T-helper 1 cell (primary cell): ENCODE measurements at places on chromosomes 6 and 20.

GRCh38 chr6:43771210-43771857, 1.3 kb downstream of the VEGFA start:
- DNase-seq = peak; percentile 40

DNA sequence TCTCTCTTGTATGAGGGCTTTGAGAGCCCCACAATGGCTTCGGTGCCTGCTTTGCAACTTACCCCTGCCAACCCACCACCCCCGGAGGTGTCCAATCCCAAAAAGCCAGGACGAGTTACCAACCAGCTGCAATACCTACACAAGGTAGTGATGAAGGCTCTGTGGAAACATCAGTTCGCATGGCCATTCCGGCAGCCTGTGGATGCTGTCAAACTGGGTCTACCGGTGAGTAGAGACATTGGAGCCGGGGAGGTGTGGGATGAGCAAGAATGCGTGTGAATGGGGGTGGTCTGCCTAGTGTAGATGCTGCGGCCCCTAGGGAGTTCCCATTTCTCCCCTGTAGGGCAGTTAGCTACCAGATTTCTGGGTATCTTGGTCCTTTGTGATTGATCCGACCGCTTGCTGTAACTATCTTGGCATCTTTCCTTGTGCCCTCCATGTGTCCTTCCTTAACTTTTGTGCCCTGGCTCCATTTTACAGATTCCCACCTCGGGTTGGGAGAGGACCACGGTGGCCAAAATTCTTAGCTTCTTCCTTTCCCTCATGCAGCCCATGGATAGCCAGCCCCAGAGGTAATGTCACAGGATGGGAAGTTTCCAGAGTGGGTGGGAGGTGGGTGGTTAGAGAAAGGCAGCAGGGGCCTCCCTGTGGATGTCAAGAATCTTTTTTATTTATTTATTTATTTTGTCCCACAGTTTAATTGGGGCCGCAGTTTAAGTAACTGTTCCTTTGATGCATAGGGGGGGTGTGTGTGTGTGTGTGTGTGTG, 6.3 kb downstream of the BRD2 start:
- DNase-seq = no peak

GRCh38 chr6:41626917-41627316, 11.4 kb upstream of the MDFI start:
- DNase-seq = no peak

DNA sequence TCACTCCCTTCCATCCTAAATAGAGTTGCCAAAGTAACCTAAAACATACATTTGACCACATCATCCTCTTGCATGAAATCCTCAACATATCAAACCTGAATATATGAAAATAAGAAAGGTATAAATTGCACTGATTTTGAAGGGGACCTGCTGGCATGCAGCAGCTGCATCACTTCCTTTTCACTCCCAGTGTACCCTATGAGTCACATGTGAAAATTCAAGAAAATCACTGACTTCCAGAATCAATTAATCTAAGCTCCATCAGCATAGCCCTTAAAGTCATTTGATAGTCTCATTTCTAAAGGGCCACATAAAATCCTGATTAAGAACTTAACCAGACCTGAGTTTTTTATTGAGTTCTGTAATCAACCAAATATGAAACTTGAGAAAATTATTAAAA, 24.3 kb downstream of the SNX14 start:
- no peak for DNase-seq

- no peak for DNase-seq
These were observed 18.5 kb upstream of the MTRES1 start for GRCh38 chr6:107009499-107009898.
